Cardiac septum (tissue), 1 donor: ENCODE measurements at places on chromosomes 12 and 14. TPM values are rescaled to one million over a fixed set of nuclear protein-coding genes. Genes with fewer than 3 reads are reported as not detected.

- no peak for DNase-seq
Observed at GRCh38 chr12:52473768-52474167, at the start of gene KRT6C. KRT6C (minus strand) TSS chr12:52473805; CDS start chr12:52473737, 68 bp downstream.

GRCh38 chr12:1862973-1863372 lies 42.6 kb downstream of the LRTM2 start:
- DNase-seq = no peak

The B4GALNT3 gene
- total RNA-seq = 65.3 TPM

DNA sequence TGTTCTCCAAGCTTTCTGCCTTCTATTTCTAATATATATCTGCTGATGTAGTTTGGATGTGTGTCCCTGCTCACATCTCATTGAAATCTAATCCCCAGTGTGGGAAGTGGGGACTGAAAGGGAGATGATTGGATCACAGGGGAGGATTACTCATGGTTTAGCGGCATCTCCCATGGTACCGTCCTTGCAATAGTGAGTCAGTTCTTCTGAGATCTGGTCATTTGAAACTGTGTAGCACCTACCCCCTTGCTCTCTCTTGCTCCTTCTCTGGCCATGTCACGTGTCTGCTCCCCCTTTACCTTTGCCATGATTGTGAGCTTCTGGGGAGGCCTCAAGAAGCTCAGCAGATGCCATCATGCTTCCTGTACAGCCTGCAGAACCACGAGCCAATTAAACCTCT lies 26.2 kb upstream of the ALX1 start:
- no peak for DNase-seq

GRCh38 chr12:127664901-127665300 lies 602.1 kb upstream of the TMEM132C start:
- DNase-seq = no peak

GRCh38 chr14:24084440-24084839 lies 9.7 kb upstream of the PCK2 start:
- no peak for DNase-seq

DNA sequence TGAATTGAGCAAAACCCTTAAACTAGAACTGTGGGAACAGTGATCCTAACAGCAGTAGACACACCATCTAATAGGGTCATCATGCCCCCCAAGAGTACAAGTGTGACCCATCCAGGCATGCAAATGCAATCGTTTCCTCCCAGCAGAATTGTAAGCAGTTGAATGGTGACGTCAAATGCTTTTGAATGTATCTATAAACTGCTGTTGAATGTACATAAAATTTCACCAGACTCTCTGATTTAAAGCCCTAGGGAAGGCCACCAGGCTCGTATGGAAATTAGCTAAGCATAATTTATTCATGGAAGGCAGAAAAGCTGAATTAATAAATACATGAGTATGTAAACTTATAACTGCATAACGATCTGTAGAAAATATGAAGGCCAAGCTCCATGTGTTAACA lies 482.9 kb downstream of the EGLN3 start:
- no peak for DNase-seq

DNA sequence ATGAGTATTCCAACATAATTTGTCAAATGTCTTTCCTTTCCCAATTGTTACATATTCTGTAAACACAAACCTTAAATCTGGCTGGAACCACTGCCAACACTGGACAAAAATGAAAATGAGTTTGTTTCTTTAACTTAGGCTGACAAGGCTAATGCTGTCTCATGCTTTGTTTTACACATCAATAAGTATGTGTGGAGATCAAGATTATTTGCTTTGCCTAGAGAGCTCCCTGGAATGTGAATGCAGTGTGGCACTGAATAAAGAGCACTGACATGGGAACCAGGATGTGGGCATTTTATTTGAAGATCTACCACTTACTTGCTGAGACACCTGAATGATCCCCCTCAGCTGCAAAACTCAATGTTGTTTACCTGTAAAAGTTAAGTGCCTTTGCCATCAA lies 61.7 kb downstream of the RALGAPA1 start:
- DNase-seq = no peak

The SPIC gene
- total RNA-seq = not detected

The GLIPR1L1 gene
- not detected for total RNA-seq

DNA sequence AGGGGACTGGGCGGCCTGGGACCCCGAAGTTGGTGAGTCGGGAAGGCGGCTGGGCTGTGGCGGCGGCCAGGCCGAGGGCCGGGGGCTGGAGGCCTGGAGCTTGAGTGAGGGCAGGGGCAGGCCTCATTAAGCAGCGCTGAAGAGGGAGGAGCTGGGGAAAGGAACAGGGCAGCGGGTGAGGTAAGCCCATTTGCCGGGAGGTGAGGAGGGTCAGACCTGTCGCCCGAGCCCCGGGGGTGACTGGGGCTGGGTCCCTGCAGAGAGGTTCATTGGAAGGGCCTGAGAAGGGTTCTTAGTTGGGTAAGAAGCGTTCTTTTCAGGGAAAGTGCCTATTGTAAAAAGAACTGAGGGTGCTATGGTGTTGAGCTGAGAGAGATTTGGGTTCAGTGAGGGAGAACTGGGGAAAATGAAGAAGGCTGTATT lies 441 bp downstream of the RAB5B start:
- DNase-seq = no peak

GRCh38 chr12:110077800-110078199 lies 29.5 kb upstream of the C12orf76 start:
- DNase-seq = no peak

DNA sequence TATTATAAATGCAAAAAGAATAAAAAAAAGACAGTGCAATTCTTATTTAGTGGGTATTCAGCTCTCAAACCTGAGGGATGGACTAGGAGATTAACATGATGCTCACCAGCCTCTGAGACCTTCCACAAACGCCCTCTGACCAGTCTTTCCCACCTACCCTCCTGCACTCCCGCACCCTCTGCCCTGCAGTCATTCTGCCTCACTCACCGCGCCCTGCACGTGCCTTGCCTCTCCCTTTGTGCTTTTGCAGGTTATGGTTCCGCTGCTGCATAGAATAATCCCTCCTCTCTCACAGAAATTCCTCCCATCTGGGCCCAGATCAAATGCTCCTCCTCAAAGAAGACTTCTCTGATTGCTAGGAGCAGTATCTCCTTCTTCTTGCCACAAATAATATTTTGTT lies 28.5 kb upstream of the TMCC3 start:
- DNase-seq = no peak

GRCh38 chr12:20063116-20063515 lies 305.2 kb upstream of the PDE3A start:
- no peak for DNase-seq

GRCh38 chr12:65188179-65188701 lies 18.9 kb downstream of the LEMD3 start:
- DNase-seq = no peak

DNA sequence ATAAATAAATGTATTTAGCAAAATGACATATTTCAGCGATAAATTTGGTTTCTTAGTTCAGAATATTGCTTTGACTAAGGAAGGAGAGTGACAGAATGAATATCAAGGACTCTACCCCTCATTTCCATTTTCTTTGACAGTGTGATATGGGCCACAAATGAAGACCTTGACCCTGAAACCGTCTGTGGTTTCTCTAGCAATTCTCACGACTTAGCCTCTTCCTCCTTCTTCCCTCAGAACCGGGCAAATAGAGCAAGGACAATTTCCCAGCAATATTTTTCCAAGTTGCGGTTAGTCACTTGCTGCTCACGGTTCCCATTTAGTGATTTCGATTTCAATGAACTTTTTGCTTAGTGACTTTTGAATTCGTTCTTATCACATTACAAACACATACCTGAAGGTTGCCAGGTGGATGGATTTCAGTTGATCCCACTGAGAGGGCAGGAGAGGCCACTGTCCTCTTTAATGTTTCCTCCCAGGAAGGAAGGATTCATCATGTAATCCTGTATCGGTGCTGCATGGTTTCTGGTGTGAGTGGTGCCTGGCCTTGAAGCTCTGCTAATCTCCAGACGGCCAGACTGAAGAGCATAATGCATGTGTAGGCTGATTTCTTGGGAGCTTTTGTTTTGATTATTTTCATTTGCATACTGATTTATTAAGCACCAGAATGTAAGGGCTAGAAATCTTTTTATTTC lies 77.6 kb downstream of the CHST11 start:
- no peak for DNase-seq

The ALDH1L2 gene
- 3.6 TPM for total RNA-seq

The FGF6 gene
- not detected for total RNA-seq

- no peak for DNase-seq
Observed at GRCh38 chr14:76413962-76414600, 38.1 kb downstream of the ESRRB start.

DNA sequence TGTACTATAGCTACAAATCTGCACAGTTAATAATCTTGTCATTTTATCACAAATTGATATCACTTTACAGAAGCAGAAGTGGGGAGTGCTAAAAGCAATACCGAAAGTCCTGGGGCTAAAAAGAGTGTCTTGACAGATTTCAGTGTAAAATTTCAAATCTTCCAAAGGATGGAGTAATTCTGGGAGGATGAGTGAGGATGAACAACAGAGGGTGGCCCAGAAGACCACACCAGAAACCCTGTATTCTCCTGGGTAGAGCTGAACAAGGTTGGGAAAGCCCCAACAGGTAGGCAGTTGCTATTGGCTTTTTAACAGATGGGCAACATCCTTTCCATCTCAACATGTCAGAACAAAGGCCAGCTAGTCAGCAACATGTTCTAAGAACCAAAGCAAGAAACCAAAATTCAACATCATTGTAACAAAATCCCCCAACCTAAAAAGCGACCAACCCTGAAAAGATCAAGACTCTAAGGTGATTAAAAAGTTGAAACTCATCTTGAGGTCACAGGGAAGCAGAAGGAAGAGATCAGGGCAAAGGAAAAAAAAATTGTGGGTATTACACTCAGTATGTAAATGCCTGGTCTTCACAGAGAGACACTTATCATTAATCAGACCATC lies 38.8 kb downstream of the CBX5 start:
- DNase-seq = no peak

The NIN gene
- total RNA-seq = 59.2 TPM

- no peak for DNase-seq
Observed at GRCh38 chr14:99241325-99242010, 30.5 kb downstream of the BCL11B start.

DNA sequence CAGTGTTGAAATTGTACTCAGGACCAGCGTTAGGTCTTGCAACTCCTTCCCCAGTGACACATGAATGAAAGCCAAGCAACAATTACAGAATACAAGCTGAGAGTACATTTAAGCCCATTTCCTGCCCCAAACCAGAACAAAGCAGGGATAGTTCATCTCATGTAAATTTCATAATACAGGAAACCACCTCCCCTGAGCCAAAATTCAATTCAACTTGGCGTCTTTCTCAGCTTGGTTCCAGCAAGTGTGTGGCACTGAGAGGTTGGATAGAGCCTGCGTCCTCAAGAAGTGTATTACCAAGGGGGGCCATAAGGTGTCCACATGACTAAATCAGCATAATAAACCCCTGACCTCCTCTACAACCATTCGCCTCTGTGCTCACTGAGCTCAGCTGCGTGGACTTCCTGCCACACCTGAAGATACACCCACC lies 278.9 kb upstream of the CRY1 start:
- DNase-seq = no peak

DNA sequence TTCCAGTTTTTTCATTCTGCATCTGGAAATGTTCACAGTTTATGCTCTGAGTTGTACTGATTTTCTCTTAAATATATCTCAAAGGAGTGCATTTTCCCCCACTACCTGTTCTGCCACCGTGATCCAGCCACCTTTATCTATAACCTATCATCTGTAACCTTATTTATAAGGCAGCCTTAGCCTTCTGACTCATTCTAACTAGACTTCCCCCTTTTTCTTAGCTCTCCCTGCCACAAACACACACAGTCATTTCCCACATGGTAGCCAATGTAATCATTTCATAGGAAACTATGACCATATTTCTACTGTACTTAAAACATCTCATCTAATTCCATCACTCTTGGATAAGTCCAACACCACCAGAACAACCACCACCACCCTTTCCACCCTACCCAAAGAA lies 10.8 kb upstream of the GYS2 start:
- no peak for DNase-seq

The CRIP2 gene
- total RNA-seq = 918 TPM

The BATF gene
- 0.65 TPM for total RNA-seq
